Glomerular endothelial cell (primary cell): ENCODE measurements at places on chromosomes 6 and 20. TPM values are rescaled to one million over a fixed set of nuclear protein-coding genes. Genes with fewer than 3 reads are reported as not detected.

LAMP5 gene
- total RNA-seq: not detected in 2 replicates

XRN2 gene
- 67.5 and 71.9 TPM in 2 replicates for total RNA-seq

APOM gene
- not detected in 2 replicates for total RNA-seq

GLP1R gene
- total RNA-seq: not detected in 2 replicates

TMC2 gene
- not detected in 2 replicates for total RNA-seq

DNA sequence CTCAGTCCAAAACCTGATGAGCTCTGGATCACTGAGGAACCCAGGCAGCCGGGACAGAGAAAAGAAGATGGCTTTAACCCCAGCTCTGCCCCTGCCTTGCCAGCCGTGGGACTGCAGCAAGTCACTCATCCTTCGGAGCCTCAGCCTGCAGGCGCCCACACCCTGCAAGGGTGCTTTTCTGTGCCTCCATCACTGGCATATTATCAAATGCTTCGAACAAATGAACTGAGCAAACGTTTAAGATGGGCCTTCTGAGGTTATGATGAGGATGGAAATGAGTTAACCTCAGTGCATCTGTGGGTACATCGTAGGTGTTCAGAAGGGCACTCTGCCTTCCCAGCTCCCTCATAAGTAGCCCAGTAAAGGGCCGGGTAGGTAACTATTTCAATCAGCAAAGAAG, 79.0 kb downstream of the NFATC2 start:
- no peak for DNase-seq

DNA sequence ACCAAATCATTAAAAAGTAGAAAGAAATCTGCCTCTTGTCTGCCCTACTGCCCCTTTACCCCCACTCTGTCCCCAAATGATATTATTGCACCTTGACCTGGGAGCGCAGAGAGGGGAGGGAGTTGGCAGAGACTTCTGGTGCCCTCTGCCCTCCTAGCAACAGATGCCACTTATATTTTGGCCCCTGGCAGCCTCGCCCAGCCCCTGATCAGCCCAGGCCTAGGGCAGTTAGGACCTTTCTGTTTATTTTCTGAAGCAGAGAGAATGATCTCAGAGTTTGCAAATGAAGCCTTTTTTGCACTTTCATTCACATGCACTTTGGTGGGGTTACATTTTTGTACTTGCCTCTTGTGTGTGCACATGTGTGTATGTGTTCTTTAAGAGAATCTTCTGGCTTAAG, 8.4 kb upstream of the SGK2 start:
- no peak for DNase-seq

DNA sequence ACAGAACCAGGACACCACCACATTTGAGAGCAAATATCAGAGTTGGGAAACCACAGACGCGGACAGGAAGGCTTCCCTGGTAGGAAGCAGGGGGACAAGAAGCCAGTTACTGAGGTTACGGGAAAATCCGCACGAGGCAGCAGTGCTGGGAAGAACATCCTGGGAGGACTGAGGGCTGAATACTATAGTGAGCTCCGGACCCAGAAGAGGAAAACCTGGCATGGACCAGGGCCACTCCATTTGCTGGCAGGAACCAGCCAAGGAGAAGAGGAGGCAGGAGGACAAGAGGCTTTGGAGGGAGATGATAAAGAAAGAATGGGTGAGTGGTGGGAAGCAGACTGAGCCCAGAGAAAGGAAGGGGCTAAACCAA, 6.1 kb upstream of the DSN1 start:
- DNase-seq: no peak

- DNase-seq: no peak
Measured at GRCh38 chr6:112172540-112172939, 81.8 kb downstream of the LAMA4 start.

DNA sequence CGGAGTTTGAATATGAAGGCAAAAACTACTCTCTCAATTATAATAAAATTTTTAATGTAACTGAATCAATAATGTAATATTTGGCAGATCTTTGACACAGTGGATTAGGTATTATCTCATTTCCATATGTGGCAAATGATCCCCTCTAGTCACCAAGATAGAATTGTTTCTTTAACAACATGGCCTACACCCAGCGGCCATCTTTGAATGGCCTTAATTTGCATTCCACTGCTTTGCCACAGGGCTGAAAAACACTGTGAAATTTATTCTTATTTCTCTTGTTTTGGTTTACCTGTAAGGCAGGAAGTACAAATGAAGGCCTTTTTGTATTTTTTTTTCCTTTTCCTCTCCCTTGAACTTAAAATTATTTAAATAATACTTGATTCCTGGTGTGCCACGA, 162.6 kb upstream of the SCGN start:
- no peak for DNase-seq

- no peak for DNase-seq
Measured at GRCh38 chr20:49420811-49421295, 61.6 kb downstream of the KCNB1 start.

- no peak for DNase-seq
Measured at GRCh38 chr6:137798846-137799245, 68.2 kb upstream of the TNFAIP3 start.

DNA sequence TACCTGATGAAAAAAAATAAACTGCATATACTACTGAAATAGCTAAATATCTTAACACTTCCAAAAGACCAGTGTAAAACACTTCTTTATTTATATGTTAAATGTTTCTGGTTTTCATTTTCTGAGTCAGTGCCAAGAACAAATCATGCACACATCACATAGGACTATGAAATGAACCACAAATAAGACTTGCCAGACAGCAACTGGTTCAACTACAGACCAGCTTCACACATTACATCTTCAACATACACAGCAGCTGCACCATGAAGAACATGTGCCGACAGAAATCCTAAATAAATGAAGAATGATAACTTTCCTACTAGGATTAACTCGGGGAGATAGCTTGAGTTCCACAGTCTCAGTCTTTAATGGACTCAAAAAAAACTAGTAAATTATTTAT, 168.3 kb upstream of the STXBP5 start:
- no peak for DNase-seq

DNA sequence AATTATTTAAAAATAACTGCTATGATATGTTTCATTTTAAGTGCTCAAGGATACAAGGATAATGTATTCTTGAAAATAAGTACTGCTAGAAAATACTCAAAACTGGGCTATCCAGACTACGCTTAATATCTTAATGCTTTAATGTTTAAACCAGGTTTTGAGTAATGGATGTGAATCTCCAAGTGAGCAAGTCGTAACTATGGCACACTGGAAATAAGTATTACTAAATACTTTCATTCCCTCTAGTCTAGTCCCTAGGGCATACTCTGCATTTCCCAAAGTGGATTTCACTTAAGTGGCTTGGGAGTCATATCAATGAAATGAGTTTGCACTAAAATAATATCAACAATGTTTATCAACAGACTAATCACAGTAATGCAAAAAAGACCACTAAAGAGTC, 48.1 kb downstream of the HMGCLL1 start:
- DNase-seq: no peak

- DNase-seq: no peak
Measured at GRCh38 chr20:53838311-53838868, 232.0 kb downstream of the BCAS1 start.

DNA sequence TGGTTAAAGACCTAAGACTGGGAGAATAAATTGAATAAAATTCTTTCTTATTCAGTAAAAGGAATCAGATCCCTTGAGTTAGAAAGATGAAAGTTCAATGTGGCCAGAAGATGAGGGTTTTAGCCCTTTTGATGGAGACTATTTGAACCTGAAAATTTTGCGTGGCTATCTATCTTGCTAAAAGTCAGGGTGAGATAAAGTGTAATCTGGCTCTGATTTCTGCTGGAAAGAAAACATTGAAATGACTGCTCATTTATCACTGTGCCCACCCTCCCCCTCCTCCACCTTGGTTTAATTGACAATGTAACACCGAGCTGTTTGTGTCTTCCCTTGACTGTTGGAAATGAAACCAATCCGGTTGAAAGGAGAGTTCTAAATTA, 32.9 kb upstream of the TCF21 start:
- DNase-seq: no peak

GRCh38 chr20:38805502-38805957, at the start of gene PPP1R16B:
TSS of gene PPP1R16B (plus strand) at chr20:38805697. CDS start at chr20:38835926, 30,229 bp downstream.
- no peak for DNase-seq

GRCh38 chr20:32569380-32570305, 15.5 kb downstream of the NOL4L start:
- no peak for DNase-seq

- peak; percentile 75 for DNase-seq
Measured at GRCh38 chr6:52352239-52353018, 9.5 kb upstream of the PAQR8 start.

GRCh38 chr20:12581644-12582289, 427.0 kb upstream of the SPTLC3 start:
- DNase-seq: no peak

DNA sequence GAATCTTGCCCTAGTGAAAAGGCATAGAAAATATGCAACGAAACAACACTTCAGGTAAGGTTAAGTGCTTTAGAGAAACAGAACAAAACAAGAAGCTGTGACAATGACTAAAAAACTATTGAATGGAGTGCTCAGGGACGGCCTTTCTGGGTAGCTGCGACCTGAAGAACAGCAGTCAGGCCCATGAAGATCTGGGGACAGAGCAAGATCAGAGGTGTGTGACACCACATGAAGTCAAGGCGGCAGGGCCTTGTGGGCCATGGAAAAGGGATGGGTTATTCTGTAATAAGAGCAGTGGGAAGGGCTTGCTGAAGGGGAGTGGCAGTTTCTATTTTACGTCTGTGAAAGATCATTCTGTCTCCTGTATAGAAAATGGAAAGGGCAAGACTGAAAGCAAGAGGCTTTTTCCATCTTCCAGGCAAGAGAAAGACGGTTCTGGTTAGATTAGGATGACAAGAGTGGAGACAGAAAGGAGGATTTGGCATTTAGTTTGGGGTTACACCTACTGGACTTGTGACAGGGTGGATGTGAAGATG, 5.1 kb downstream of the UBE2V1 start:
- DNase-seq: no peak

DNA sequence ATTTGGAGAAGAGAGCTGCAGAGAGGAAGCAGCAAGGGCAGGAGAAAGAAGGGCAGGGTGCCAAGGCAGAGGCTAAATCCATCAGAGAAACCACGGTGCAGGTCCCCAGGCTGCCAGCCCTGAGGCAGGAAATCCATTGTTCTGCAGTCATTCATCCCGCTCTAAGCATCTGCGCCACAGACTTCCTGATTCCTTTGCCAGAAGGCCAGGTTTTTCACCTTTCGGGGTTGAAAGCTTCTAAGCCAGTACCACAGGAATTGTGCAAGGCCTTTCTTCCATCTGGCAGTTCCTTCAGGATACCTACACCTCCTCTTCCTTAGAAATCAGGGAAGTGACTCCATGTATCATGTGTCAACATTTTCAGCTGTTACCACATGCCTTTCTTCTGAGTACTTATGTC, 45.6 kb downstream of the ADGRF5 start:
- peak; percentile 94 for DNase-seq

DNA sequence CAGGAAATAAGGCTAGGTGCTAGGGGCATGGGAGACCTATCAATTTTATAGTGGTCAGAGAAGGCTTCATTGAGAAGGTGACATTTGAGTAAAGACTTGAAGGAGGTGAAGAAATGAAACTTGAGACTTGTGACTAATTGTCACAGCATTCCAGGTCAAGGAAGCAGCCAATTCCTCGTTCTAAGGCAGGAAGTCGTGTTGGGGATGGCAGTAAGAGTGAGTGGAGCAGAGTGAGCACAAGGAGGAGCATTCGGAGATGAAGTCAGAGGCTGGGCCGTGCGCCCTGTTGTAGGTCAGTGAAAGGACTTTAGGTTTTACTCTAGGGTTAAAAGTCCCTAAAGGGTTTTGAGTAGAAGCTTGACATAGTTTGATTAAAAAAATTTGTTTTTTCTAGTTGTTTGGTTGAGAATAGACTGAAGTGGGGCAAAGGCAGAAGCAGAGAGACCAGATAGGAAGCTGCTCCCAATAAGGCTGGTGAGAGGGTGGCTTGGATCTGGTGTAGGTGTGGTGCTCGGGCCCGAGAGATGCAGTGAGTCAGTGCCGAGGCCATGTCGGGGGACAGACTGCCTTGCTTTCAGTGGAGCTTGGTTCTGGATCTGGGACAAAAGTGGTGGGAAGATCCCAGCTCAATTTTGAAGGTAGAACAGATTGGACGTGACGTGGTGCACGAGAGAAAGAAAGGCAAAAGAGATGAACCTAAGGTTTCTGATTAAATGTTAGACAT, 2.6 kb upstream of the RSPH3 start:
- DNase-seq: no peak

DNA sequence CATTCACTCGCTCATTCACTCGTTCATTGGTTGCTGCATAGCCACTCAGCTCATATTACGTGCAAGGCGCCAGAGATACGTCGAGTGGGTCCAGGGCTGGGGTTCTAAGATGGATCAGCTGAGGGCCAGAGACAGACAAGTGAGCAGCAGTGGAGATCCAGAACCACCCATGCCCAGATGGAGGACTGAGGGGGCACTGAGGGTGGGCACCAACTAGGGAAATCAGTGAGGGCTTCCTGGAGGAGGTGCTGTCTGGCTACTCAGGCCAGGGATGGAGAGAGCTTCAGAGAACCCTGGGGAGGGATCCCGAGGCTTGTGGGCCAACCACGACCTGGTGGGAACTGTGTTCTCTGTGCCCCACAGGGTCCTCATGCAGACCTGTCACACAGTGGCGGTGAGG, 364 bp upstream of the SPDEF start:
- DNase-seq: no peak

GRCh38 chr20:270517-270916, 13.0 kb downstream of the DEFB132 start:
- no peak for DNase-seq

DNA sequence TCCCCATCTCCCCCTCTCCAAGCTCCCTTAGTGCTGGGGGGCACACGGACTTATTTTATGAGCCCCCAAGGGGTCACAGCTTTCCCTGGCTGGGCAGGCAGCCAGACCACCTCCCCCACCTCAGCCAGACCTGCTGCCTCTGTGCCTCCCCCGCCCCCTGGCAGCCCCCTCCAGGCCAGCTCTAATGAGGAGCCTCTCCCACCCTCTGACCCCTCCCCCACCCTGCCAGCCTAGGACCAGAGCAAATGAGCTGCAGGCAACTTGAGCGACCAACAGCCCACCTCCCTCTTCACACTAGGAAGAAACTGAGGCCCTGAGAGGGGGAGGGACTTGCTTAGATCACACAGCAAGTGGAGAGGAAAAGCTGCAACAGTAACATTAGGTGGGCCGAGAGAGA, 1.9 kb downstream of the GDF5 start:
- DNase-seq: no peak

DNA sequence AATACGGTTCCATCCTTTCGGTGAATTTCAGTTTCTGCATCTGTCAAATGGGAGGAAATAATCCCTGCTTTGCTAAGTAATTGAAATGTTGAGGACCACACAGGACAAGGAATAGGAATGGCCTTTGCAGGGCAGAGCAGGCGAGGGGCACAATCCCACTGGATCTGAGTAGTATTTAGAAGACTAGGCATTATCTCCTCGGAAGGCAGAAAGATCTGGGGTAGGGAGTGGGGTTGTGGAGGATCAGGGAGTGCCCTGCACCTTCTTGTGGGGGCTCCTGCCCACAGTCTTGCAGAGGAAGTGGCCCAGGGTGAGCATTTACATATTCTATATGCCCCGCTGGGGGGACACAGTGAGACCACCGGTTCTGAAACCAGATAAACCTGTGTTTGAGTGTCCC, 87.1 kb upstream of the SIRPA start:
- DNase-seq: no peak

GRCh38 chr20:5548107-5548506, 202.1 kb upstream of the SHLD1 start:
- no peak for DNase-seq
